Stimulated activated CD4-positive, alpha-beta T cell treated with anti-CD3 and anti-CD28 coated beads, Interleukin-1b, Interleukin-23, amount 100 ng/mL, for 1 hour (primary cell): ENCODE measurements at places on chromosomes 5 and 9.

GRCh38 chr9:112753725-112754124 lies 3.2 kb downstream of the SNX30 start:
- DNase-seq = no peak

DNA sequence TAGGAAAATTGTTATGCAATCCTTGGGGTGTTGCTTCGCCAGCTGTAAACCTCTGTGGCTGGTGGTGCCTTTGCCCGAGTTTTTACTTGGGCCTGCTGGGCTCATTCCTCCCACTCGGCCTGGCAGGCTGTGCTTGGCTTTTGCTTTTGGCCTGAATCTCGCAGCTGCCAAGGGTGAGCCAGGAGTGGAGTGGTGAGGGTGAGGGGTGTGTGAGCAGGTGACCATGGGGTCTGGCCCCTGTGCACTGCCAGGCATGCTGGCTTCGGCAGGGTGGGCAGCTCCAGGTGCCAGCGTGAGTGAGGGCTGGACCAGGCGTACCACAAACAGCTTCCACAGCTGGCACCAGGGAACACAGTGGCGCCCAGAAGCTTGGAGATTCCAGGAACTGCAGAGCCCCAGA lies 12.6 kb upstream of the DHFR start:
- DNase-seq = no peak

- no peak for DNase-seq
These were observed 37.0 kb downstream of the MAMDC2 start for GRCh38 chr9:70080481-70081119.

DNA sequence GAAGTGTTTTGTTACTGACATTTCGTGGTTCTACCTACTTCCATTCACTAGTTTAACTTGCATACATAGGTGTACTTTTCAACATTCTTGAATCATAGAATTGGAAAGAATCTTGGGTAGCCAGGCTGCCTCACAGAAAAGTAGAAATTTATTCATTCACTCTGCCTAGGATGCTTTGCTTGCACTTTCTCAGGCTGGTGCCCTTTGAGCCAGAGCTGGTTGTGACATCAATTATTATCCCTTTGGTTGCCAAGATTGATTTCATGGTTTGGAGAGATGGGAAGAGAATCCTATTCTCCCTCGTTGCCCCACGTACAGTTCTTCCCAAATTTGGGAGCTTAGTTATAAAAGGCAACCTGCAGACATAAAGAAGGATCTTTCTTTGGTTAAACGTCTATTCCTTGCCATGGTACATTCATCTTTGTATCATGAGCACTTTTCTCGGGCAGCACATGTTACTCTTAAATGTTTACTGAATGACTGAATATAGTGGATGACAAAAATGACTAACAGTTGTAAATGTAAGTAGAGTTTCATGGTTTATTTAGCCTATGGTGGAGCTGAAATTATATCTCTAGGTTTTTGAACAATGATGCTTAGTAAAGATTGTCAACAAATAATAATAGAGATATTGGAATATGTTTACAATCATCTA lies 195.5 kb downstream of the COMMD10 start:
- no peak for DNase-seq

DNA sequence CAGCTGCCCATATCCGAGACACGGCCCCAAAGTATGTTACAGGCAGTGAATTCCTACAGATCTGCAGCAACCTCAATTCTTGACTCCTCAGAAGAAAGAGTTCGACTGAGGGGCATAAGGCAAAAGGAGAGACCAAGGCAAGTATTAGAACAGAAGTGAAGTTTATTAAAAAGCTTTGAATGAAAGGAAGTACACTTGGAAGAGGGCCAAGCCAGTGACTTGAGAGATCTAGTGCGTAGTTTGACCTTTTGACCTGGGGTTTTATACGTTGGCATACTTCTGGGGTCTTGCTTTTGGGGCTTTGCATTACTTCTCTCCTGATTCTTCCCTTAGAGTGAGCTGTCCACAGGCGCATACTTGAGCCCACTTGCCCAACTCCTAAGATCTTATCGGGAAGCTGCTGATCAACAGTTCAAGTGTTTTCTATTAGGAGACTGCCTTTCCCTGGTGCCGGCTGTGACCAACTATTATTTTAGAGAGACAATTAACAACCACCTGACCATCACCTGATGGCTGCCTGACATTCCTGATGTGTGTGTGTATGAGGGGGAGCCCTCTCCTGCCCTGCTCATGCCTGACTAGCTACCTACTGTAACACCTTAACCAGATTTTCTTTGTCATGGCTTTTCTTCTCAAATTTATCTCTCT lies 1.5 kb upstream of the DEPDC1B start:
- no peak for DNase-seq

GRCh38 chr5:71475788-71476384 lies 20.4 kb downstream of the BDP1 start:
- no peak for DNase-seq

- DNase-seq = no peak
These were observed 2.0 kb downstream of the MYO10 start for GRCh38 chr5:16934123-16934522.

DNA sequence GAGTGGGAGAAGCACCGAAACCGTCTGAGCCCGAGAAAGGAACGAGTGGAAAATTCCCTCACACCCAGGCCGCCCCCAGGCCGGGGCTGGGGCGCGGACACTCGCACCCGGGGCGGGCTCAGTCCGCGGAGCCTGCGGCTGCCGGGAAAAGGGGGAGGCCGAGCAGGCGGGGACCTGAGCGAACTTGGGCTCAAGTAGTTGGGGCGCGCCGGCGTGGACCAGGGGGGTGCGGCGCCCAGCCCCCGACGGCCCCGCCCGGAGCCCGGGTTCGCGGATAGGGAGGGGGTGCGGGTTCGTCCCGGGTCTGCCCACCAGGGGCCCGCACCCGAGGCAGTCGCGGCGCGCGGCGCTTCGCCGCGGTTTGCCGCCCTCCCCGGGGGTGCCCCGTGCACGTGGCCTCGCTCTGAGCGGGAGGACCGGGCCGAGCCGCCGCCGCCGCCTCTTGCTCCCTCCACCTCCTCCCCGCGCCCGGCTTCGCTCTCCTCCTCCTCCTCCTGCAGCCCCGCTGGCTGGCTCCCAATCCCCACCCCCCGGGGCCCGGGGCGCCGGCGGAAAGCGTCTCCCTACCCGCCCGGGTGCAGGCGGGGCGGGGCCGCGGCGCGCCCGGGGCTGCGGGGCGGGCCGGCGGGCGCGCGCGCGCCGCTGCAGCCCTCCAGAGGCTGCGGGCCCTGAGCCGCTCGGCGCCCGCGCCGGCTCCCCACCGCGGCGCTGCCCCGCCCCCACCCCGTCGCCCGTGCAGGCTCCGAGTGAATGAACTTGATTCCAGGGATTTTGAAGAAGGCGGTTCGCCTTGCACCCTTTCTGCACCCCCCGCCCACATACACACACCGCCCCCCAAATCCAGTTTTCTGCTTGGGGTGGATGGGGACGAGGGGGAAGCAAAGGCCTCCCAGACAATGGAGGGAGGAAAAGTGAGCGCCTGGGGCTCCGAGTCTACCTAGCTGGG lies 1.3 kb upstream of the NFIB start:
- DNase-seq = no peak

- DNase-seq = no peak
These were observed 68.5 kb upstream of the SARDH start for GRCh38 chr9:133806623-133807010.

DNA sequence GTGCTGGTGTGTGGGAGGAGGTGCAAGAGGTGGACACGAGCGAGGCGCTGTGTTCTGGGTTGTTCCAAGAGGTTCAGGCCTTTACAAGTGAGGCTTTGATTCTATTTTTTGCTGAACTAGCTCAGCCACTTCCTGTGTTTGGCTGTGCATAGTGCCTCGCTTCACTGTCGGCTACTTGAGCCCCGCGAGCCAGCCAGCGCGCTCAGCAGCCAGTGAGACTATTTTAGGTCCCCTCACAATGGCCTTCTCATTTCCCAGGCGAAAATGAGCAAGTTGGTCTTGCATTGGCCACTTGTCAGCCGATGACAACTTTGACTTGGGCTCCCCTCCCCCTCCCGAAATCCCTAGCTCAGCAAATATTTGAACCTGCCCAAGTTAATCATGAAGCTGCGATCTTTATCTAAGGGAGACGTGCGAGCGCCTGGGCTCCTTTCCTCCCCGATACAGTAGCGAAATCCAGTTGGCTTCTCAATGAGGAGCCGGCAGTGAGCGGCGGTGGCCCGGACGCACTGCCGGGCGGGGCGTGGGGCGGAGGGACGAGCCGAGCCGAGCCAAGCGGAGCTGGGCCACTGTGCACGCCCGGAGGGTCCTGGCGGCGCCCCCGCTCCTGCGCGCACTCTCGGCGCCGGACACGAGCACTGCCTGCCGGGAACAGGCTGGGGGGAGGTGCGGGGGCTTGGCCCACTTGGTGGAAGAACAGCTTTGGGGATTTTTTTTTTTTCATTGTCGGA lies 72.6 kb downstream of the PIK3R1 start:
- peak; percentile 27 for DNase-seq

GRCh38 chr5:151662805-151663204 lies 23.9 kb downstream of the SPARC start:
- no peak for DNase-seq

- no peak for DNase-seq
These were observed 12.4 kb downstream of the IL4 start for GRCh38 chr5:132686193-132686592.

DNA sequence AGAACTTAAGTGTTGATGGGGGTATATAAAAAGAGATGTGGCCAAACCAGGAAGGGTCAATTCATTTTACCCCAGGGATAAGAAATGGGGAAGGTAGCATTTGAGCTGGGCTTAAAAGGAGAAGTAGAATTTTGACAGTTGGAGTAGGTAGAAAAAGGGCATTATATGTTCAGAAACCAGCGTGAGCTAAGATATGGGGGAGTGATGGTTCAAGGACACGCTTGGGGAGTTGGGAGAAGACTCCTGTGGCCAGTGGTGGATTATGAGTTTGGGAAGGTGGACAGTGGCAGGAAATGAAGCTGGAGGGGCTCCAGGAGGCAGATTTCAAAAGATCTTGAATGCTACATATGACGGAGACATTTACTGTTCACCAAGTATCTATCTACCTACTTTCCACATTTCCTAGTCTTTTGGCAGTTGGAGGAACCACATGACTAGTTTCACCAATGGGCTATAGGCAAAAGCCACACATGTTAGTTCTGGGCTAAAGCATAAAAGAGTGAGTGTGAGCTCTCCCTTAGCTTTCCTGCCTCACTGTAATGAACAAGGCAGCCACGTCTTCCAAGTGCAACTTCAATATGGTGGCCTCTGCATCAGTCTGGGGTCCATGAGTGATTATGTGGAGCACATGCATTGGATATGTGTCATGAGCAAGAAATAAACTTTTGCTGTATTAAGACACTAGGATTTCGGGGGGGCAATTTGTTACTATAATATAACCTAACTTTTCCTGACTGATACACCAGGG lies 15.7 kb upstream of the GSN start:
- DNase-seq = no peak

GRCh38 chr9:121073038-121073437 lies 1.7 kb upstream of the CNTRL start:
- no peak for DNase-seq

DNA sequence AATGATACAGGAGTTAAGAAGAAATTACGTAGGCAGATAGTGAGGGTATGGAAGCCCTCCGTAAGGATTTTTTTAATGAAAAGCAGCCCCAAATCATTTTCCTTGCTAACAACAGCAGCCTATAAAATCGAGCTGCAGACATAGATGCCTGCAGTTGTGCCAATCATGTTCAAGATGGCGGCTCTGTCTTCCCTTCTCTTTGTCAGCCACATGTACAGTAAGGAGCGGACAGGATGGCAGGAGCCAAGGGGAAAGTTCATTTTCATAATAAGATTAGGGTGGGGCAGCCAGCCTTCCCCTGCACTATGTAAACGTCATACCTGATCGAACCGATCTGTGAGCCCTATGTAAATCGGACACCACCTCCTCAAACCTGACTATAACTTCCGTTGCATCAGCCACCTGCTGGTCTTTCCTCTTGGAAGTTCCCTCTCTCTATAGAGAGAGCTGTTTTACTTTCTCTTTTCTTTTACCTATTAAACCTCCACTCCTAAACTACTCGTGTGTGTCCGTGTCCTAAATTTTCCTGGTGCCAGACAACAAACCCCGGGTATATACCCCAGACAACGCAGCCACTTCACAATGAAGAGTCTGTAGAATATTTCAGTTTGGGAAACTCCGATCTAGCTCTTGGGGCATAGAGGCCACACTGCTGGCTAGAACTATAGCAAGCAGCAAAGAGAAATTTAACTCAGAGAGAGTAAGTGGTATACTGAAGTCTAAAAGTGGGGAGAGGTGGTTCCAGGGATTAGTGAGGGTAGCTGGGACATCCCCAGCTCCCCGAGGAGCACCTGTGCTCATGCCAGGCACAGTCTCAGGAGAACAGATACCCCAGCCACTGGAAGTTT lies 20.8 kb upstream of the SLC24A2 start:
- DNase-seq = no peak

- DNase-seq = no peak
These were observed 4.0 kb upstream of the EHMT1 start for GRCh38 chr9:137614631-137615386.

- DNase-seq = no peak
These were observed 37.9 kb downstream of the SLC6A7 start for GRCh38 chr5:150227606-150228273.

DNA sequence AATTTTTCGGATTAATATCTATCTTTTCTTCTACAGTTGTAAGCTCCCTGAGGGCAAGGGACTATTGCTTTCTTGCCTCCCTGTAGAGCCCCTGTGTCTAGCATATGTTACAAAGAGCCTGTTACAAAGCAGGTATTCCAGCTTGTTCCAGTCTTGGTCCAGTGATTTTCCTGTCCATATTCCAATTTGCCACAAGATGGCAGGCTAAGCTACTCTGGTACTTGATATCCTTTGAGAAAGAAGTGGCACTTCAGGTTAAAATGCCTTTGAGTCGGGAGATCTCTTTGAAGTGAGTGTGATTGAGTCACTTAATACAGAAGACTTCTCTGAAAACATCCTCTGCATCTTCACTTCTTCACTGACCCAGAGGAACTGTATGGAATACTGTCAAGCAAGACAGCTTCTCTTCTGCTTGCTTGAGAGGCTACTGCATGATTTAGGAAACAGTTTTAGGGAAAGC lies 24.5 kb downstream of the CAVIN4 start:
- DNase-seq = no peak

DNA sequence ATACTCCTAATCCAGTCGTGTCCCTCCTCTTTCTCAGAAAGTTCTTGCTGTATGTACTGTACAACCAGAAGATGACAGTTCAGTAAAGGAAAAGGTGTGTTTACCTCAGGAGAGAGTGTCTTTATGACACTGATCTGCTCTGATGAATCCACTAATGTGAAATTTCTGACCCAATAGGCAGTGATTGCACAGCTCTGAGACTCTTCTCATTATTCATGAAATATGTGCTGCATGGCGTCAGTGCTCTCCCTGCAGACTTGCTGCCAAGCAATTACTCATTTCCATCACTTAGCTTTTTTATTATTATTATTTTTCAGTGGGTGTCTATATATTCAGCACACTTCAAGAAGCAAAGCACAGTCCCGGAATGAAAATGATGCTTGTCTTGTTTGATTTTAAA lies 389.0 kb downstream of the RASEF start:
- no peak for DNase-seq
